ENCODE measurements at places on chromosomes 1 and 21. TPM values are rescaled to one million over a fixed set of nuclear protein-coding genes. Genes with fewer than 3 reads are reported as not detected.

Gene RSPO1
- 10.4 TPM for total RNA-seq

Gene SPRR2G
- total RNA-seq: 13.6 TPM

Gene CDCP2
- 0.10 TPM for total RNA-seq

Gene NPHP4
- 9.0 TPM for total RNA-seq

Gene TAS1R1
- total RNA-seq: 0.59 TPM

Gene UTS2
- total RNA-seq: 0.30 TPM

Gene ZFP69
- 3.0 TPM for total RNA-seq

Gene NCSTN
- 46.5 TPM for total RNA-seq

Gene CFHR3
- total RNA-seq: 0.39 TPM

Gene SYPL2
- total RNA-seq: 5.7 TPM

Gene LCA5L
- 0.89 TPM for total RNA-seq

Gene HLX
- 10.9 TPM for total RNA-seq

Gene GPR52
- 3.6 TPM for total RNA-seq

Gene NR5A2
- total RNA-seq: 5.9 TPM

Gene UBXN10
- 1.6 TPM for total RNA-seq

Gene C1orf94
- total RNA-seq: 0.10 TPM

Gene KRTAP13-2
- total RNA-seq: 2.9 TPM

Gene ZDHHC18
- total RNA-seq: 6.5 TPM

Gene TRAF3IP3
- 2.1 TPM for total RNA-seq

Gene KAZN
- total RNA-seq: 9.6 TPM

Gene AQP10
- total RNA-seq: 0.20 TPM

Gene CBR1
- total RNA-seq: 27.9 TPM

Gene ESPN
- 6.4 TPM for total RNA-seq

Gene SYCP1
- not detected for total RNA-seq

Gene PM20D1
- 0.39 TPM for total RNA-seq

Gene ADPRS
- total RNA-seq: 17.8 TPM

Gene INSRR
- total RNA-seq: under 0.01 TPM

Gene PDC
- total RNA-seq: not detected

Gene S100A8
- 337 TPM for total RNA-seq

Gene DPT
- total RNA-seq: 191 TPM

Gene RXFP4
- total RNA-seq: not detected

Gene POLR3GL
- total RNA-seq: 11.9 TPM

Gene SPATA46
- total RNA-seq: not detected

Gene PARS2
- 2.5 TPM for total RNA-seq

Gene TEDDM1
- total RNA-seq: not detected

Gene TNFRSF4
- total RNA-seq: 0.39 TPM

Gene KCND3
- total RNA-seq: 0.99 TPM

Gene XPR1
- total RNA-seq: 16.0 TPM

Gene YTHDF2
- total RNA-seq: 55.9 TPM

Gene FCGR1A
- 3.3 TPM for total RNA-seq

Gene APOBEC4
- total RNA-seq: not detected

Gene CD52
- 2.8 TPM for total RNA-seq

Gene CLCA4
- total RNA-seq: 1.8 TPM

Gene SSBP3
- total RNA-seq: 21.7 TPM

Gene RHD
- 2.3 TPM for total RNA-seq

Gene KIAA1614
- 4.5 TPM for total RNA-seq

Gene PCSK9
- 11.1 TPM for total RNA-seq

Gene RPF1
- total RNA-seq: 30.2 TPM

Gene CATSPER4
- total RNA-seq: not detected

Gene HCRTR1
- not detected for total RNA-seq

Gene FLG2
- 139 TPM for total RNA-seq

Gene FMO4
- 4.5 TPM for total RNA-seq

Measured in skin of body (tissue), 3 donors.